ENCODE measurements at places on chromosomes 6 and 20.

DNA sequence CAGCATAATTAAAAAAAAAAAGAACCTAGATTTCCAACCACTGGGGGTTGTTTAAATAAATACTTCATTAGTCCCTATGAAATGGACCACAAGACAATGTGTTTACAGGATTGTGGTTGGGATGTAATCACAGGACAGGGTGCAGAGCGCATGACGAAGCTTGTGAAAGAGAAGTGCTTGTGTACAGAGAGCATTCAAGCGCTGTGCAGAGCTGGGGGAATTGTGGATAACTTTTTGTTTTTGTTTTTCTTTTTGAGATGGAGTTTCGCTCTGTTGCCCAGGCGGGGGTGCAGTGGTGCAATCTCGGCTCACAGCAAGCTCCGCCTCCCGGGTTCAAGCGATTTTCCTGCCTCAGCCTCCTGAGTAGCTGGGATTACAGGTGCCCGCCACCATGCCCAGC, 22.3 kb downstream of the LAMA5 start:
- DNase-seq = no peak

DNA sequence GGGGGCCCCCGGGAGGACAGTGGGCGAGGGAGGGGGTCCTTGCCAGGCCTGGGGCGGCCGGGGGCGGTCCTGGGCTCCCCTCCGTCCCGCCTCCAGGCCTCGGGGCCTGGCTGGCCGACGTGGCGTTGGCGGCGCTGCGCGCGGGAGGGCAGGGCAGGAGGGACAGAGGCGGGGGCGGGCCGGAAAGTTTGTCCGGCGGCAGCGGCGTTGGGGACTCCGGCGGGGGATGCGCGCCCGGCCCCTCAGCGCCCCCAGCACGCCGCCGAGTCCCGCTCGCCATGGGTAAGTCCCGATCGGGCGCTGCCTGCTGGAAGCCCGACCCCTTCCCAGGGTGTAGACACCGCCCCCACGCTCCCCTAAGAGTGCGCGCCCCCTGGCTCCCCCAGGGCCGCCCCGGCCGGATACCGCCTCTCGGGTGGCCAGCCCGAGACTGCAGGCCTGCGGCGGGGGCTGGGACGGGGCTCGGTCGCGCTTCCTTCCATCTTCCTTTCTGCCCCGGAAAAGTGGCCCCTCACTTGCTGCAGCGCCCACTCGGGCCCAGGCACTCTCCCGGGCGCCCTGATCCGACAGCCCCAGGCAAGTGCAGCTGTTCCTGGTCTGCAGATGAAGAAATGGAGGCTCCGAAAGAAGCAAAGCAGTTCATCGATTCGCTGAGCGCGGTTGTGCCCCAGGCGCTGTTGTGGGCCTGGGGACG, at the start of gene SLC2A10:
Gene SLC2A10, plus strand, starts transcription at position 191 of the 694 bp plus-strand sequence. Its CDS starts 88 bp downstream, at position 279.
- DNase-seq = no peak

- no peak for DNase-seq
Measured at GRCh38 chr20:50850721-50851286, 55.9 kb downstream of the BCAS4 start.

DNA sequence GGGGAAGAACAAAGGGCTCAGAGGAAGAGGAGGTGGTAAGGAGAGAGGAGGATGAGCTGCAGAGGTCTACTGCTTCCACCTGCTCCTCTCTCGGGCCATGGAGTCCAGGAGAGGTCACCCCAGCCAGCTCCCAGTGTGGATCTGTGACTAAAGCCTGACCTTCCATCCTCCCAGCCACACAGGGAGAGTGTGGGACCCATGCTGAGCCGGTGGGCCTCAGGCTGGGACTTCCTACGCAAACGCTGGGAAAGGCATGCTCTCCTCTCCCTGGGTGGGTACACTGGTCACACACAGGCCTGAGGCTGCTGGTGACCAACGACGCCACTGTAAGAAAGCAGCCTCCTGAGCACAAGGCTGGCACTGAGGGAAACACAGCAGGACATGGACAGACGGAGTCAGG, 111.3 kb downstream of the PREX1 start:
- no peak for DNase-seq

- DNase-seq = no peak
Measured at GRCh38 chr6:167661552-167662044, 165.1 kb upstream of the AFDN start.

DNA sequence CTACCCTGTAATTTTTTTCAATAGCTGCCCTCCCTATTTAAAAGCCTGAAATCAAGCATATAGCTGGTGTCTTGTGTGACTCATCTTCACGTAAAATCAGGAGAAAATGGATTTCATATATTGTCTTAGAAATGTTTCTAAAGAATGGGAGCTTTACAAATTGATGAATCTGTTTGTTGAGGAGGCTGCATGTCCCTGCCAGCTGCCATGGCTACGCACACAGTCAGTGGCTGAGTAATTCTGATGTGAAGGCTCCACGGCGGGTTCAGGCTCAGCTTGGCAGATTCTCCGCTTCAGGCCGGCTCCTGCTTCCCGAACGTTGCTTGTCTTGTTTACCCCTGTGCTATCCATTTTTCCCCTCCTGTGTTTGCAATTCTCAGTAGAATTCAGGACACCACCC, 82.8 kb downstream of the CCDC170 start:
- no peak for DNase-seq

GRCh38 chr20:17295151-17295726, 68.4 kb downstream of the PCSK2 start:
- DNase-seq = no peak

DNA sequence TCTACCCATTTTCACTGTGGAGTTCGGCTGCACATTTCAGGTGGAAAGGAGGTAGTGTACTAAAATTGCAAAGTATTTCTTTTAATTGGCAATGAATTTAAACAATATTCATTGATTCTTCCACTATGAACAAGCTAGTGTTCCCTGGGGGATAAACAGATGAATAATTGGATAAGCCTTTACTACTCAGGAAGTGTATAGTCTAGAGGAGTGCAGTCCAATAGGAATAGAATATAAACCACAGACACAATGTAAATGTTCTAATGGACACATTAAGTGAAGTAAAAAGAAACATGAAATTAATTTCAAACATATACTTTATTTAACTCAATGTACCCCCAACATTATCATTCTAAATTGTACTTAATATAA, 28.7 kb downstream of the SGK1 start:
- DNase-seq = no peak

- DNase-seq = no peak
Measured at GRCh38 chr20:49280463-49281058, 2.7 kb upstream of the ZNFX1 start.

DNA sequence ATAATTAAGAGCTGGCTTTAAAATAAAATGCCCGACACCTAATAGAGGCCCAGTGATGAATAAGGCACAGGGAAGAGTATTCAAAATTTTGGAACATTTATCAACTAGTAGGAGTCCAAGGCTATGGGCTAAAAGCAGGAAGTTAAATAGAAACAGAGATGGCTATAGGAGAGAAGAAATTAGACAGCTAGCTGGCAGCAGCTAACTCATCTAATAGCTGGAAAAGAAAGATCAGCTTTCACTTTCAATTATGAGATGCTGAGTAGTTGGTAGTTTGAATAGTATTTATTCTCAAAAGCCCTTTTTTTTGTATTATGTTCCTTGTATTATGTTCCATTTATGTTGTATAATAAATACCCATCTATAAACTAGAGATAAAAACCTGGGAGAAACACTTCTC, 215.7 kb downstream of the SLC35F1 start:
- no peak for DNase-seq

DNA sequence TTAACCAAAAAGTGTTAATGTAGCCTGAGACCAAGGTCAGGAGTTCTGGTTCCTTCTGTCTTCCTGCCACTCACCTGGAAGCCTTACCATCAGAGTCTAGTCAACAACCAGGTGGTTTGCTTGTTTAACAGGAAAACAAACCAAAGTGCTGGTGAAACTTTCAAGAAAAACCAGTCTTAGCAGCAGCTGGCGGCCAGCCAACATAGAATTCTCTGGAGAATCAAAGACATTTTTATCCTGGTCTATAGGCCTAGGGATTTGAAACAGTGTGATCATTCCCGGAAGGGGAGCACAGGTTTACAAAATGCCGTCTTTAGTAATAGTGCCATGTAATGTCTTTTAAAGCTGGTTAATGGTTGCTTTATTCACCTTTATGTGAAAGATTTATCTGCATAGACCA, 146.6 kb upstream of the AKIRIN2 start:
- no peak for DNase-seq

- no peak for DNase-seq
Measured at GRCh38 chr6:132135409-132135808, 184.2 kb upstream of the CCN2 start.

- DNase-seq = no peak
Measured at GRCh38 chr6:133906050-133906449, 17.1 kb downstream of the TCF21 start.

DNA sequence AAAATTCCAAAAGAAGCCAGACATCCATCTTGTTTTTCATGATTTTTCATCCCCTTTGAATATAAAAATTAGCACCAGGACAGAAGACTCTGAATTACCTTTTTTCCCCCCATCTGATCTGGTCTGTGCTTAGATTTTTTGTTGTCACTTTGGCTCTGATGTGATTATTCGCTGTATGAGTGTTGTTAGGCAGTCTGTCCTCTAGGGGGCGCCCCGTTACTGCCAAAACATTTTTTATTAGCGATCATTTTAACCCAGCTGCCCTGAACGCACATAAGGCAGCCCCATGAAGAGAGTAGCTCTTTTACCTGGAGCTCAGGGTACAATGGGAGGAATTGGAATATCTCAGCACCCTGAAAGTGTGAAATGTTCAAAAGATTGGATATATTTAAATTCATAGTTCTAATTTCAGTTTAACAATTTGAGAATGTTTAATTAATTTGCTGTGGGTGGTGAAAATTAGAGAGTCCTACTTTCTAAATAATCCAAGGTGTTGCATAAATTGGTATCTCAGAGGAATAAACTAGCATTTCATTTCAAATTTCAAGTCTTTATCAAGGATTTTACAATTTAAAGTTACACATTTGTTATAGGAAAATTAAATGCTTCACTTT, 60.8 kb downstream of the PRPH2 start:
- peak; percentile 75 for DNase-seq

- no peak for DNase-seq
Measured at GRCh38 chr6:135722190-135722589, 129.3 kb upstream of the PDE7B start.

GRCh38 chr6:42045538-42046460, 4.5 kb upstream of the TAF8 start:
- DNase-seq = no peak

DNA sequence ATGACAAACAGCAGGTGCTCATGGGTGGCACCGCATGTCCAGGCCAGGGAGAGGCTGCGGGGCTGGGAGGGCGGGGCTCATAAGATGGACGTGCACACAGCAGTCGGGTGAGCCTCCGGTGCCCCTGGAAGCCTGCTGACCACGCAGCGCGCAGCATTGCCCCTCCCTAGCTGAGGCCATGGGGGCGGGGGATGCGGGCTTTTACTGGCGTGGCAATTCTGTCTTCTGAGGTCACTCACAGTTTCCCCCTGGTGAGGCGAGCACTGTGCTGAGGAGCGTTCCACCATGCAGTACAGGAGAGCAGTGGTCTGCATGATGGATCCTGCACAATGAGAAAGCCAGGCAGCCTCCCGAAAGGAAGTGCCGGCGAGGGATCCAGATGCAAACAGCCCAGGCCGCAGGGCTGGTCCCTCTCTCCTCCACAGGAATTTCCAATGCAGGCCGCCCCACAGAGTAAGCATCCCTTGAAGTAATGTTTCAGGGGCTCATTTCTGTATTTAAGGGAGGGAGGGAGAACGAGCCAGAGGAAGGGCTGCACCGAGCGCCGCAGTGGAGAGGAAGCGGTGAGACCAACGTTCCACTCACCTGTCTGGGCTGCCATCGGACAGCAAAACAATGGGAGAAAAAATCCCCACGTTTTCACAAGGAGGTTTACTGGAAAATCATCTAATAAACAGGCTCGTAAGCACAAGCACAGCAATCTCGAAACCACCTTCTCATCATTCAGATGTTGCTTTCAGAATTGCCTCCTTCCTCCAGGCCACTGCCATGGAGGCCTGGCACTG, 56.0 kb downstream of the IRF4 start:
- DNase-seq = no peak

GRCh38 chr6:156912431-156912830, 135.3 kb downstream of the ARID1B start:
- no peak for DNase-seq

DNA sequence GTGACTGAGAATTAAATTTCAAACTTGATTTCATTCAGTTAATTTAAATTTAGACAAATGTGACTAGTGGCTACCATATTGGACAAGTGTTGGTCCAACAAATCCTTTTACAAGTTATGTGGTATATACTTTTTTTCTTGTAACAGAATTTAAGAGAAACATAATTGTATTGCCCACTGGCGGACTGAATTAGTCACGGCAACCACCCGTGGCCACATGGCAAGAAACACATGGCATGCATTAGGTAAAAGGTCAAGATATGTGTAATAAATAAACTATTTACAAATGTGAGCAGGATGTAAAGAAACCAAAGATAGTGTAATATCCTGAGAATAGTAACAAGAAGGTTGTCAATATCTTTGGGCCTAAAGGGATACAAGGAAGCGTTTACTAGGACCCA, 91.2 kb downstream of the LCA5 start:
- no peak for DNase-seq

DNA sequence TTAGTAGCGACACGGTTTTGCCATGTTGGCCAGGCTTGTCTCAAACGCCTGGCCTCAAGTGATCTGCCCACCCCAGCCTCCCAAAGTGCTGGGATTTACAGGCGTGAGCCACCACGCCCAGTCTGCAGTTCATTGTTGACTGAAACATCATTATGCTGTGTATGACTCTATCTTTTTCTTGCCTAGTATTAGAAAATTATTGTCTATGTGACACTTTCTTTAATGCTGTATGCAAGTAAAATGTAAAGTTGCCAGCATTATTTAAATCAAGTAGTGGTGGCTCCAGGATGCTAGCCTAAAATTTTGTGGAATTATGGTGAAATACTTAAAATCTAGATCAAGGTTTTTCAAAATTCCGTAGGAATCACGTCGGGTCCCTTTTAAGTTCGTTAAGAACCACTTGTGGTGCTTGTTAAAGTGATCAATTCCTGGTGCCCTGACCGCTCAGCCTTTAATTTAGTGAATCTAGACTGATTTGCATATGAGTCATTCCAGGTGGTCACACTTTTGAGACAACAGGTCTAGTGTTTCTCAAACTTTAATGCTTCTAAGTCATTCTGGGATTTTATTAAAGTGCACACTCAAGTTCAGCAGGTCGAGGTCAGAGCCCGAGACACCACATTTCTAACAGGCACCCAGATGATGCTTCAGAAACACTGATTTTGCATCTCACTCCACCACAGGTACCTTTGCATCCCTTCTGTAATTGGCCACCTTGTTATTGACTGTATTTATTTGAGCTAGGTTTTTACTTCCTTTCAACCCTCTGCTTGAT, 132.6 kb upstream of the MTHFD1L start:
- no peak for DNase-seq

DNA sequence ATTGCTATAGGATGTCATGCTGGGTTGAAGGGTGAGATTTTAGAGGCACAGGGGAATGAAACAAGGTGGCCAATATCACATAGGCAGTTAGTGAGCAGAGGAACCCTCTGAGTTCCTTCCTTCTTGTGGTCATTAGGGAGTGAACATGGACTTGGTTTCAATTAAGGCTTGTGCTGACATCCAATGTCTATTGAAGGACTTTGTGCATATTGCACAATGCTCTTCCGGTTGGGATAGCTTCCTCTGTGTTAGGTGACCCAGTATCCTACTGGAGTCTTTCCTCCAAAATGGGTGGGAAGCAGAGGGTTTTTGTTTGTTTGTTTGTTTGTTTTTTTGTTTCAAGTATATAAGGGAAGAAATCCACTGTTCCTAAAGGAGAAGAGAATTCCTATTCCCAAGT, 98.5 kb downstream of the HDGFL1 start:
- DNase-seq = no peak

- no peak for DNase-seq
Measured at GRCh38 chr20:1320902-1321653, 7.9 kb downstream of the SDCBP2 start.

- DNase-seq = no peak
Measured at GRCh38 chr6:41475164-41475563, 71.0 kb upstream of the FOXP4 start.

Measured in stimulated activated CD8-positive, alpha-beta memory T cell treated with anti-CD3 and anti-CD28 coated beads, Interleukin-4, amount 100 ng/mL, for 1 hour (primary cell).